ENCODE measurements at places on chromosomes 11 and 22.

DNA sequence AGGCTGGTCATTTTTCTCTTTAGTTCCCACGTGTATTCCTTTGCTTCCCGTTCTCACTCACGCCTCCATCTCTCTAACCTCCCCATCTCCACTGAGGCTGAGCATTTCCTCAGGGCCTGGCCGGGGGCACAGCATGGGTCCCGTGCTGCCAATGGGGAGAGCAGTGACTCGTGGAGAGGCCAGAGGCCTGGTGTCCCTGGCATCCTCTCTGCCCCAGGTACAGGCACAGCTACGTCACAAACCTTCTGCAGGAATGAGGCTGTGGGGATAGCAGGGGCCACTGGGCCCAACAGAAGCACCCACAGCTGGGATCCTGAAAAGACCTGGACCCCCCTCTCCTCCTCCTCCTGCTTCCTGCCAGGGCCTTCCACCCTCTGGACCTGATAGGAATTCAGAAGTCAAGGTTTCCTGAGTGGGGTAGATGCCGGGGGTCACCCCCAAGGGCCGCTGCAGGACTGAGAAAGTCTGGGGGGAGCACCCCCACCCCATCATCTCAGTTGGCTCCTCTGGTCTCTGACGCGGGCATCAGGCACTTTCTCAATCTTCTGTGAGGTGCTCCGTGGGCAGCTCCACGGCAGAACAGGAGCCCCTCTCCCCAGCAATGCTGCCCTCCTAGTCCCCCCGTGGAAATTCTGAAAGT, 11.8 kb downstream of the PNPLA5 start:
- DNase-seq, result no peak

- no peak for DNase-seq
Observed at GRCh38 chr22:44024288-44024921, at the start of gene PARVB. TSS of gene PARVB (plus strand) at chr22:44024302. CDS start at chr22:44024340, 38 bp downstream.

- no peak for DNase-seq
Observed at GRCh38 chr11:131923309-131923708, 552.9 kb downstream of the NTM start.

DNA sequence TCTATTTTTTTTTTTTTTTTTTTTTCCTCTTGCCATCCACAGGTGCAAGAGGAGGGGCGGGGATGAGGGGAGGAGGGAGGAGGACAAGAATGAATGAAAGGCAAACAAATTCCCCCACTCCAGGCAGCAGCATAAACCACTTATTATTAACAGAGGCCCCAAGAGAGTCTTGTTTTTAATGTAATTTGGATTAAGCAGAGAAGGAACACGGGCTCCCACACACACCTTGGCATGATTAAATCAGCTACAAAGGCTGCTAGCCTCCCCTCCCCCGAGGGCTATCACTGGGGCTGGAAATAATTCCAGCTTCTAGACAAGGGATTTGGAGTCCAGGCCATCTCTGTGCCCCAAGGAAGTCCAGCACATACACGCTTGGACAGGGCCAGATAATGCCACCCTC, 93.4 kb upstream of the DRD2 start:
- DNase-seq, result no peak

- no peak for DNase-seq
Observed at GRCh38 chr11:65301491-65302329, 13.0 kb upstream of the CDC42EP2 start.

DNA sequence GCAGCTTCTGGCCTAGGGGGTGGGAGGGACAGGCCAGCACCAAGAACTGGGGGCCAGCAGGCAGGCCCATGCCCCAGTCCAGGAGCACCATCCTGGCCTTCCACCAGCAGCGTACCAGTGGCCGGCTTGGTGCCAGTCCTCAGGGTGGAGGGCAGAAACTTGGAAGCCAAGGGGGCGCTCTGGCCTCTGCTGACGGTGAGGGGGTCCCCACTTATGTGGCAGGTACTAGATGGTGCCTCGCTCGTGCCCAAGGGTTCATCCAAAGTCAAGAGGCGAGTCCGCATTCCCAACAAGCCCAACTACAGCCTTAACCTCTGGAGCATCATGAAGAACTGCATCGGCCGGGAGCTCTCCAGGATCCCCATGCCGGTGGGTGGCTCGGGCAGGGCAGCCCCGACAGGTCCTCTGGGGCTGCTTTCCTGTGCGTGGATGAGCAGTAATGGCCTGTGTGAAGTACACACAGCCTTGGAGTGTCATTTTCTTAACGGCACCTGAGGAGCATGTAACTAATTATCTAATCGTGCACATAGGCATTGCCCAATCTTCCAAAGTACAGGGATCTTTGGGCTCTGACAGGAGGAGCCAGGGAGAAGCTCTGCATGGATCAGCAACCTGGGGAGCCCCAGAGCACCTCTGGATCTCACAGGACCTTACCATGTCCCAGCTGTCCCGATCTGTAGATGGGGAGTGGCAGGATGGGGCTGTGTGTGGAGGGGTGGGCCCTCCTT, 79.1 kb downstream of the MORC2 start:
- DNase-seq, result no peak

GRCh38 chr11:17613983-17614382, 66.9 kb downstream of the OTOG start:
- no peak for DNase-seq

DNA sequence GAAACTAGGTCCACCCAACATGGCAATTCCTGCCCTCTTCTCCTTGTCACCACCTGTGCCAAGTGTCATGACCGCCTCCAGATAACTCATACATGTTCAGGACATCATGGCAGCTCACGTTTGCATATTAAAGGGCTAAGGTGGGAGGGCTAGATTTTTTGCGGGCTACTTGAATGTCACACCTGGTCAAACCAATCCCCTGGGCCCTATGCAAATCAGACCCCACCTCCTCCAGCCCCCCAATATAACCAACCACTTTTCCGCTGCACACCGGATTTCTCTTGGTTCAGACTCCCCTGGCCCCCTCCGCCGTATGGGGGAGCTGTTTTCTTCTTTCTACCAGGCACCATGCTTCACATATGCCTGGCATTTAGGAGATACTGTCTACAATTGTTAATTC, 12.6 kb downstream of the UPB1 start:
- DNase-seq, result no peak

DNA sequence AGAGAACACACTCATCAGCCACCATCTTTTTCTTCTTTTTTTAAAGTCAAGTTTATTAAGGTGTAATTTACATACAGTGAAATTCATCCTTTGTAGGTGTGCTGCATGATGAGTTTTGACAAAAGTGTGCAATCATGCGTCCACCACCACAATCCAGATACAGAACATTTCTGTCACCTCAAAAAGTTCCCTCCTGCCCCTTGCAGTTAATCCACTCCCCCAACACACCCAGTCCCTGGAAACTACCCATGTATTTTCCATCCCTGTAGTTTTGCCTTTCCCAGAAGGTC, 126.7 kb downstream of the HIPK3 start:
- DNase-seq, result no peak

DNA sequence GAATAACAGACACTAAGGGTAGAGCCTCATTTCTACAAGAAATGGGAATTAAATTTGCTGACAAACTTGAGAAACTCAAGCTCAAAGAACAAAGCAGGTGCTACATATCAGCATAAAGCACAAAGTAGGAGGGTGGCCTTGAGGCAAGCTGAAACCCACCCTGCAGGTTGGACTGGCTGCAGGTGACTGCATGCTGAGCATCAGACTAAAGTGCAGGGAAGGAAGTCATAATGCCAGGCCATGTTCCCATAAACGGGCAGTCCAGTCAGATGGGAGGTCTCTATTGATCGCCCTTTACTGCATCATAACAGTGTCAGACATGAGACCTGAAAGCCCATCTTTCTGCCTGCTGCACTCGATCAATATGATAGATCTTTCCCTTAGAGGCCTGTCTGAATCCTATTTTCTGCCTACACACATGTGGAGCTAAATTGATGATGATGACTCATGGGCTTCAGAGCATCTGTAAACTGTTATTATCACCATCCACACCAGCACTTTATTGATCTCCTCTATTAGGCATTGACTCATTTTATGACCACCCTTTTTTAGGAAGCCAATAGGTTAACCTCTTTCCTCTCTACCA, 224.5 kb upstream of the DDI1 start:
- DNase-seq, result no peak

Data from stimulated activated CD8-positive, alpha-beta memory T cell treated with anti-CD3 and anti-CD28 coated beads, Interleukin-7, amount 100 ng/mL, for 1 hour (primary cell).